ENCODE measurements at places on chromosomes 5 and 9. TPM values are rescaled to one million over a fixed set of nuclear protein-coding genes. Genes with fewer than 3 reads are reported as not detected.

PPP2R2B gene
- total RNA-seq: 0.30 TPM

PRUNE2 gene
- total RNA-seq: not detected

ZNF354C gene
- 6.6 TPM for total RNA-seq

GRCh38 chr9:113306566-113306965 is 3.4 kb upstream of the RNF183 start:
- no peak for DNase-seq

DNA sequence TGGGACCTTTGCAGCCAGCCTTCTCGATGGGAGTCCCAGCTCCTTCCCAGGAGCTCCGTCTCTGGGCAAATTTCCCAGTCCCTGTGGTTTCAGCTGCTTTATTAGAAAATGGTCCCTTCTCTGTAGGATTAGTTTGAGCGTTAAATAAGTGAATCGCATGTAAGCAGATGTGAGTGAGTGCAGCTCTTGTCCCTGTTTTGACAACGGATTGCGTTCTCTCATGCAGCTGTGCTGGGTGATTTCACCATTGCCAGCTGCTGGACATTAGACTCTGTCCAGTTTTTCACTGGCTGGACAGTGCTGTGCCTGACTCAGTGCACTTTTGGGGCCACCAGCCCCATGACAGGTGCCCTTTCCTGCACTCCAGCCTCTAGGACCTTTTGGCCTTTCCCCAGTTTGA is 11.6 kb upstream of the CEL start:
- no peak for DNase-seq

SLC28A3 gene
- 0.41 TPM for total RNA-seq

PLAC8L1 gene
- total RNA-seq: not detected

PCDHA7 gene
- not detected for total RNA-seq

DNA sequence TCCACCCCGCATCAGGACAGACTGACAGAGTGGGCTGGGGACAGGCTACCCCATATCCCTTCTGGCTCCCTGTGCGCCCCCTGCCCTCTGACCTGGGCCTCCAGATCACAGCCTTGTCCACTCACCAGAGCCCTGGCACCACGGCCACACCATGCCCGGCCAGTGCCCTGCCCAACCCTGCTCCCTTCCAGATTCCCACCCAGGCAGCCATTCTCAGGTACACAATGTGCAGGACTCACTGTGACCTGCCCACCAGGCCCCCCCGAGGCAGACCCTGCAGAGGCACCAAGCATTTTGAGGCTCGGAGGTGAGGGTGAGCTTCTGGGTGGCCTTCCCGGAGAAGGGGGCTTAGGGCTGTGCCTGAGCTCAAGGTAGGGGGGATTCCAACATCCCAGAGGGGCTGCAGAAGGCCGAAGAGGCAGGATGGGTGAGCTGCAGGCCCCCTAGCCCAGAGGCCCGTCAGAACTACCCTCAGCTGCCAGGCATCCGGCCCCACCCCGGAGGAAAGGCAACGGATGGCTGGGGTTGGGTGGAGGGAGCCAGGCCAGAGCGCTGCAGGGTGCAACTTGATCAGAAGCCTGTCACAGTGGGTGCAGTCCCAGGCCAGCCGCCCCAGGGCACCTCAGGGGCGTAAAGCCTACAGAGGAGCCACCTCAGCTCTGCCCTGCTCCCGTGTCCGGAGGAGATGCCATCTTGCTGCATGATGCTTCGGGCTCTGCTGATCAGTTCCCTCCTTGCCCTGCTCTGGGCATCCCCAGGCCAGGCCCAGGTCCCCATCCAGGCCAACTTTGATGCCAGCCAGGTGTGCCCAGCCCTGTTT is at the start of gene LCNL1:
TSS of gene LCNL1 (plus strand) at position 762 of the 820 bp plus-strand sequence. CDS start 594 bp downstream, outside the sequence.
- no peak for DNase-seq

CER1 gene
- not detected for total RNA-seq

DNA sequence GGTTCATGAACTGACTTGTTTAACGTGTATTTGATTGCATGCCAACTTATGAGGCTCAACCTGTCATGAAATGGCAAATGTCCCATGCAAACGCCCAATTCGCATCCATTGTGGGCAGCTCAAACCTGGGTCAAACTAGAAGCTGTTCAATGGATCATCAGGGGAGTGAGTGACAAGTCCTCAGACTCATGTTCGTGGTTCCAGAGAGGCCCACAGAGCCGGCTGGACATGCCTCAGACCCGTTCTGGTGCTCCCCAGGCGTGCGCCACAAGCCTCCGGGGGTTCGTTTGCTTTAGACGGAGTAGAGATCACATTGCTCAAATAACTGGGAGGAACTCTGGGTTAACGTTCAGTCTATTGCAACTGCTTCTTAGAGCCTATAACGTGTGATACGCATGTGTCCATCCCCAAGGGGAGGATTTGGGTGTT is 15.0 kb downstream of the GFI1B start:
- DNase-seq: no peak

- no peak for DNase-seq
These were observed 164.4 kb downstream of the KDM4C start for GRCh38 chr9:6922124-6922676.

DNA sequence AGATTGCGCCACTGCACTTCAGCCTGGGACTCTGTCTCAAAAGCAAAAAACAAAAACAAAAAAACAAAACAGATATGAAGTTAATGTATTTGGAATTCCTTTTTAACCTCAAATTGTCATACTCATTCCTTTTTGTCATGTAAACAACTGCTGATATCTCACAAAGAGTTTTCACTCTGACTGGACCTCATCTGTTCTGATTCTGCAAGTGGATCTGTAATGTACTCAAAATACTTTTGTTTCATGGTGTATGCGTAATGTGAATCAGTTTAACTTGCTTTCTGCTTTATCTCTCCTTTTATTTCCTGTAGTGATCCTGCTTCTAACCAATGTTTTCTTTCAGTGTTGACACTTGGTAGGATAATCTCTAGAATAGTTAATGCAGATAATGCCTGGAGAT is 106.7 kb downstream of the FOCAD start:
- no peak for DNase-seq

- DNase-seq: no peak
These were observed 278.9 kb downstream of the GADD45G start for GRCh38 chr9:89883401-89884341.

- DNase-seq: no peak
These were observed 828.1 kb upstream of the GRAMD2B start for GRCh38 chr5:125595095-125595494.

DNA sequence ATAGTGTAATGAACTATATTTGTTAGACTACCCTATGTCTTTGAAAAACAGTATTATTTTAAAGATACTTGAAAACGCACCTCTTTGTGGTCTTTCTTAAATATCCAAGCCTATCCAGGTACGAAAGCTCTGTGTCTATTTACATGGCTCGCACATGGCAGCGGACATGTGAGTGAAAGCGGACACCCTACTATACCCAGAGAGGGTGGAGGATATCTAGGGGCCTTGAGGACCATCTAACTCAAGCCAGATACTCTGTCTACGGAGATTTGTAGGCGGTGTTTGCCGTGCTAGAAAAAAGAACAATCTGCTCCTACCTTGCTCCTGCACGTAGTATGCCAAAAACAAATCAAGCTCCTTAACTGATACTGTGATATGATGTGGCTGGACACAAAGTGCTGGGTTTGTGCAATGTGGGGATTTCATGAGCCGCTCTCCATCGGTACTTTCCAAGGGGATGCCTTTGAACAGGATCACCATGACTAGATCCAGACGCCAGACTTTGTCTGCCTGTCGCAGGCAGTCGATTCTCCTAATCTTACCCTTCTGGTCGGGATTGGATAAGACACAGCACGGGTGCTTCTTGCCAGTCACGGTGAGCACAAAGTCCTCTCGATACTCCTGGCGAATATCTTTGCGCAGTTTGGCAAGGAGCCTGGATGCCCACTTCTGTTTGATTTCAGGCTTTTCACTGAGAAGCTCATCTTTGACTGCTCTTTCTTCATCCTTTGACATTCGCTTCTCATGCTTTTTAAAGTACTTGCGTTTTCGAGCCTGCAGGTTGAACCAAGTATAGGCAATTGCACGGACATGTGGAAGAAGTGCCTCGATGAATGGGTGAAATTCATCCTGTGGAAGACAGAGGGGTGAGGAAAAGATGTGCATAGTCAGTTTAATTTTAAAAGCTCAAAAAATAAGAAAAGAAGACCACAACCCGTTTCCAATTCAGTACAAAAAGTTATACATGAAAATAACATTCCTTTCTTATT is 7.0 kb downstream of the NFIB start:
- DNase-seq: no peak

DNA sequence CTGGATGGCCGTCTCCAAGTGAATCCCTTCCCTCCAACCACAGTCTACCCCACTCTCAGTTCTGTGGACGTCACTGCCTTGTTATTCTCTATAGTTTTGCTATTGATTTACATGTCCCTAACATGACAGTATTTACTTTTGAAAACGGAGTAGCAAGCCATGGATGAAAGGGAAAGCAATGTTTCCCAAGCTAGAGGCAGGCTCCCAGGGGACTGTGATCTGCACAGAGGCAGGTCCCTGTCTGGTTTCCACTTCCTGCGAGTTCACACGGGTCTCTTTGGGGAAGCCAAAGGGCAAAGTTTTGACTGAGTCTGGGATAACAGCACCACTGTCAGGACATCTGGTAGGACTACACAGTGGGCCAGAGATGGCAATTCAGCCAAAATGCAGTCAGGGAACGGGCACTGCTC is 12.7 kb downstream of the C9orf153 start:
- no peak for DNase-seq

GRCh38 chr5:120504057-120504456 is 40.0 kb downstream of the PRR16 start:
- no peak for DNase-seq

TCF7 gene
- 66.4 TPM for total RNA-seq

ECSCR gene
- total RNA-seq: 0.36 TPM

TRIM36 gene
- 0.19 TPM for total RNA-seq

DNA sequence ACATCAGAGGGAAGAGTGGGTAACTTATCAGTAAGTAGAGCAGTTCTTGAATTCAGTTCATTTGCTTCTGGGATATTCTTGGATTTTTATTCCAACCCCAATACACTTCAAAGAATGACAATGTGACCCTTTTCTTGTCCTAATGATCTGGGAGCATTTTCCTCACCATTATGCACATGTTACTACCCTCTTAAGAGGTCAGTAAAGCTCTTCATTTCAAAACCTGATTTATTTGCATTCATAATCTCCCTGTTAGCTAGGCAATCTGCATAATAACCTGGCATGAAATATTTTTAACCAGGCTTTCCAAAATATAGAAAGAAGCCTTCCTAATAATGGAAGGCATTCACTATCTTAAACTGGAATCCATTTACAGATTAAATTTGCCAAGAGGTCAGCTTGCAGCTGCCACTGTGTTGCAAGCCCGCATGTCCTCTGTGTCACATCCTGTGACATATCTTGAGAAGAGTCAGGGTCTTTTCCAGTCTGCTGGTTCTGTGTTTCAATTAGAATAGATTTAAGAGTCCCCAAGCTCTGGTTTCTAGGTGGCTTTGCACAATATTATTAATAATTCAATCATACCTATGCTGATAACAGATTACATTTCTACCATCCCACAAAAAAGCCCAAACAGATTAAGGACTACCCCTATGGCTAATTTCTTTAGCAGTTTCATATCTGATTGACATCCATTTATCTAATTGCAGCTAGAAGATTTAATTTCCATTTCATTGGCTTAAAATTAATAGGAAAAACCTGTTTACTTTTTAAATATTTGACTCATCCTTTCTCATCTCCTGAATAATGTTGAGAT is 30.9 kb upstream of the PPP2R2B start:
- no peak for DNase-seq

DNA sequence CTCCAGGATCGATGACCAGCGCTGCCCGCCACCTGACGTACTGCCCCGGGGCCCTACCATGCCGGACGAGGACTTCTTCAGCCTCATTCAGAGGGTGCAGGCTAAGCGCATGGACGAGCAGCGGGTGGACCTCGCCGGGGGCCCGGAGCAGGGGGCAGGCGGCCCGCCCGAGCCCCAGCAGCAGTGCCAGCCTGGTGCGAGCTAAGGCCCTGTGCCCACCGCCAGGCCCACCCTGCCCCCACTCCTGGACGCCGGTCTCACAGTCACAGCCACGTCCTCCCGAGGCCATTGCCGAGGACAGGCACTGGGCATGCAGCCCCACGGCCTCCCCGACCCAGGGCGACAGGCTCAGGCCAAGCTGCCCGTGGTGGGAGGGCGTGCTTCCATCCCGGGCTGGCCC is 5.5 kb downstream of the DNLZ start:
- no peak for DNase-seq

TMOD1 gene
- total RNA-seq: 1.5 TPM

DNA sequence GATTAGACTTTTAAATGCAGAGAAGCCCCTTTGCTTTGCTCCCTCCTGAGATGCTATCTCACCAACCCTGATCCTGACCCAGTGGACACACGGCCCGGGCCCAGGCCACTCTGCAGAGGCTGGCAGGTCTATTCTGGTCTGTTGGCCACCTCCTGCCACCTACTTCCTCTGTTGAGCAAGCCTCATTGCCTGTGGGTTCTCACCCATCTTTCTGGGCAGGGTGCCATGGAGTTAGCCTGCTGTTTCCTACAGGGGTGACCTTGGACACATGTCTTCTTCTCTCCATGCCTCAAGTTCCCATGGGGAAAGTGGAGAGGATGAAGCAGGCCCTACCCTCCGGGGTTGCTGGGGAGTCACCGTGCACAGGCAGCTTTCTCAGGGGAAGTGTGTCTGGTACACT is 266.2 kb upstream of the IRX1 start:
- no peak for DNase-seq

ERGIC1 gene
- total RNA-seq: 45.9 TPM

DNA sequence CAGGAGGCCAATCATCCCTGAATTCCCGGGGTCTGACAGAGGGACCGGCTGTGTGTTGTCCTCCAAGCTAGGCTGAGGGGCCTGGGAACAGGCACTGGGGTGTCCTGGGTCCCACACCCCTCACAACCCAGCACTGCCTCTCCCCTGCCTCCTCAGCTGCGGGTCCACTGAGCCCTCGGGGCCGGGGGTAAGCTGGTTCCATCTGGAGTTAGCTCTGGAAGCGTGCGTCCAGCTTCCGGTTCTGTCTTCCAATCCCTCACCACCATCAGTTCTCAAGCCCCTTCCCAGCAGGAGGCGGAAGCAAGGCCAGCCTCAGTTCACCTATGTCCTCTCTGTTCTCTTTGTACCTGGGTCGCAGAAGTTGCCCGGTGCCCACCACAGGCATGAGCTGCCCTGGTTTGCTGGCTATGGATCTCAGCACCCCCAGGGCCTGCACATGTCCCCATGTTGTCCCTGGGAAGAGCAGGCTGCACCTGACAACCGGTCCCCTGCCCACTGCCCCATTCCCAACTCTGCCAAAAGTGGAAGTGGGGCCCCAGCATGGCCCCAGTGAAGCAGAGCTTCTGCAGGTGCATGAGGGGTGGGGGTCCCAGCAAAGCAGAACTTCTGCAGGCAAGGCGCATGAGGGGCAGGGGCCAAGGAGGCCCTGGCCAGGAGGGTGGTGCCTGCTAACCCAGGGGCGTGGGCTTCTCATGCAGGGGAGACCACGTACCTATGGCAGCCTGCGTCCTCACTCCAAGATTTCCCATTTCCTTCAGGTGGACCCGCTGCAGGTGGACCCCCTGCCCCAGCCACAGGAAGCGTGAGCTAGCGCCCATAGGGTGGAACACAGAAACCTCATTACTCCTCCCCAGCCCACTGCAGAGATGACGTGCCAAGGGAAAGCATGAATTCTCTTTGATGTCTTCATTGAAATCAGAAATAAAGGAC is 111.9 kb downstream of the ZNF354C start:
- no peak for DNase-seq

Data from activated naive CD8-positive, alpha-beta T cell treated with anti-CD3 and anti-CD28 coated beads for 36 hours (primary cell).